ENCODE measurements at places on chromosomes 4 and X. TPM values are rescaled to one million over a fixed set of nuclear protein-coding genes. Genes with fewer than 3 reads are reported as not detected.

F9 gene
- polyA plus RNA-seq, result not detected

ZNF674 gene
- 10.8 TPM for polyA plus RNA-seq

MTMR8 gene
- polyA plus RNA-seq, result 2.1 TPM

RHOXF2B gene
- polyA plus RNA-seq, result not detected

RENBP gene
- 2.5 TPM for polyA plus RNA-seq

TEX11 gene
- polyA plus RNA-seq, result not detected

SASH3 gene
- polyA plus RNA-seq, result not detected

PNCK gene
- 9.5 TPM for polyA plus RNA-seq

UGT2A1 gene
- polyA plus RNA-seq, result not detected

SFRP2 gene
- 0.40 TPM for polyA plus RNA-seq

SYP gene
- 240 TPM for polyA plus RNA-seq

TXK gene
- not detected for polyA plus RNA-seq

NUDT11 gene
- polyA plus RNA-seq, result 118 TPM

PPEF2 gene
- not detected for polyA plus RNA-seq

LONRF3 gene
- polyA plus RNA-seq, result 0.41 TPM

ERCC6L gene
- polyA plus RNA-seq, result 0.12 TPM

Data from neural cell (in vitro differentiated cells).